Putamen (tissue), 1 donor: ENCODE measurements at places on chromosomes 5 and 9.

DNA sequence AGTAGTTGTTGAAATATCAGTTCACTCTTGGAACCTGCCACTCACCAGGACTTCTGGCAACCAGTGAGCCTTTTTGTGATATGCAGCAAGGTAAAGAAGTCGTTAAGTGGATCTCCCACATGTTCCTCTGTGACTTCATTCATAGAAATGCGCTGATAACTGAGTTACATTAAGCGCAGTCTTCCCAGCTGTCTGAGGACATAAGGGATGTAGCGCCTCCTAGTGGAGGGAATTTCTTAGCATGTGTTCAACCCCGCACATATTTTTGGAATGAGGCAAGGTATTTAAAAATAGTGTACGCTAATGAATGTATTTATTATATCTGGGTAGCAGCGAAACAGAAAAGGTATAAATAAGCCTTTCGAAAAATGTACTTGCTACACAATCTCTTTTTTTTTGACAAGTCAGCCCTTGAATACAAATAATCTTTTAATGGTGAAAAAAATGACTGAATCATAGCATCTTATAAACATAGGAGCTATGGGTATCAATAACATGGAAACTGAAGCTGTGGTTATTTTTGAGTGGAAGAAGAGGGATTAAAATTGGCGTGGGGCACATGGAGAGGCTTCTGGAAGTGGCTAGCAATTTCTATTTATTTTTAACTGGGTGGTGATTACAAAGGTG is 38.0 kb downstream of the PALM2AKAP2 start:
- DNase-seq: peak; percentile 82

DNA sequence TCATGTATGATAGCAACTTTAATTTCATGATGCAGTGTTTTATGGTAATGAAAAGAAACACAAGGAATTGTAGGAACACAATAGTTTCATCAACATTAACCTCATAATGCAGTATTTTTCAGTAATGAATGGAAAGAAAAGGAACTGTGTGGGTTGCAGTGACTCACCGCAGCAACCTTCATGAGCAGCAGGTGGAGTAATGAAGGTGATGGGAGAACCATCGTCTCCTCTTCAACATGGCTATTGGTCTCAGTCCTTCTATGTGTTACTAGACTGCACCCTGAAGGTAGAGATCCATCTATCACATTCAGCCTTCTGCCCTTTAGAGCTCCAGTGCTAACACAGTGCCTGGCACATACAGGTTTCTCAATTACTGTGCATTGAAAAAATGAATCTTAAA is 58.0 kb downstream of the TMEM215 start:
- no peak for DNase-seq

DNA sequence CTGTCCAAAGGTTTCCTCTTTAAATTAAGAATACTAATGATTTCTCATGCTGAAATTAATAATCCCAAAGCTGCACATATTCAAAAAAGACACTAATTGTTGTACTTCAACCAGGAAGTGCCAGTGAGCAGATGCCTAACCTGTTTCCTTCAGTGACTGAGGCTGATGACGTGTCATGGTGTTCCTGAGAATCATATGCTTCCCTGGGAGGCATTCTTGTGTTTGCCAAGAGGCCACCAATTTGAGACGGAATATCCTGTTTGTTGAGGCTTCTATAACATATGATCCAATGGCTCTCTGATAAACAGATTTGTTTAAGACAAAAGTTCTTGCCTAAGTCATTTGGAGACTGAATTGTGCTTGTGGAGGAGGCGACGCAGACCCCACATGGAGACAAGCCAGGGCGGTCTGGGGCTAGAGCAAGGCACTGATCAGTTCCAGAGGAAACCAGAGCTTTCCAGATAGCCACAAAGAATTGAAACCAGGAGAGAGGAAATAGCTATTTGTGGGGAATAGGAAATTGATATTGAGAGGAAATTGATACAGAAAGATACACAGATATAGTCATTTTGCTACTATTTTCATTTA is 66.4 kb upstream of the ZNF608 start:
- no peak for DNase-seq

DNA sequence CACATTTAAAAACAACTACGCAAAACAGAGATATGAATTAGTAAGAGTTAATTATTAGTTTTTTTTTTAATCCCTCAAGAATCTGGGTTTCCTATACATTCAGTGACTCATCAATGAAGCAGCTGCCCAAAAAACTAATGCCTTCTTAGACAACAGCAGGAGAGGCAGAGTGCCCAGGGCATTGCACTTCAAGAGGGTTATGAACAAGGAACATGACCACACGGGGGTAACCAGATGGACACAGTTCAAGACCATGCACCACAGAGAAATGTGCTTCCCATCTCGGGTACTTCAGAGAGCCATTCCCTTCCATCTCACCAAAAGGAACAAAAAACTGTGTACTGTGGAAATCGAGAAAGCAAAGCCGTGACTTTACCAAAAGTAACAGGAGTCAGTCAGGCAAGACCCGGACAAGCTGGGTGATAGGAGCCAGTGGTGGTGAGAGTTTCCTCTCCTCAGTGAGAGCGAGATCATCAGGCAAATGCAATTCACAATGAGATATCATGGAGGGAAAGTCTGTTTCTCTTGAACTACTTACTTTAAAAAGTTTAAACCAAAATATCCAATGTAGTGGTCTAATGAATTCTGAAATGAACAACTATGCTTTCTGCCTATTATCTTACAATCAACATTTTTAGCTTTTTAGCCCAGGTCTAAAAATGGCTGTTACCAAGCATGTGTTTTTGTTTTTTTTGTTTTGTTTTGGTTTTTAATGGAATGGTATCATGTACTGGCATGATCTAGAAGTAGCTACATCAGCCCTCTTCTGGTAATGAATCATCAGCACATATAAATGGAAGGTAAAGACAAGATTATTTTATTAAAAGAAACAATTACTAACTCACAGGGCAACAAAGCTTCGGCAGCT is 192.1 kb downstream of the TSSK1B start:
- no peak for DNase-seq

DNA sequence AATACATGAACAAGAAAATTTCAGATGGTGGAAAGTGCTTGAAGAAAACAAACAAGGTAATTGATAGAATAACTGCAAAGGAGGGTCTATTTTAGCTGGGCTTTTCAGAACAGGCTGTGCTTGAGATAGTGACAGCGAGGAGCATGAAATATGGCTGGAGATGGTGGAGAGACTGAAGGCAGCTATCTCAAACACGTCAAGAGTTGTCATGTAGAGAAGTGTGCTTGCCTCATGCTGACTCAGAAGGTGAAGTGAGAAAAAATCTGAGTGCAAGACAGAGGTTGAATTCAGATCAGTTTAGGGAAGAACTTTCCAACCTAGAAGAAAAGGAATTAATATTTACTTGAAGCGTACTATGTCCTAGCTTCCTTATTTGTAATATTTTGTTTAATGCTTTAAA is 115.5 kb upstream of the RANBP3L start:
- no peak for DNase-seq

DNA sequence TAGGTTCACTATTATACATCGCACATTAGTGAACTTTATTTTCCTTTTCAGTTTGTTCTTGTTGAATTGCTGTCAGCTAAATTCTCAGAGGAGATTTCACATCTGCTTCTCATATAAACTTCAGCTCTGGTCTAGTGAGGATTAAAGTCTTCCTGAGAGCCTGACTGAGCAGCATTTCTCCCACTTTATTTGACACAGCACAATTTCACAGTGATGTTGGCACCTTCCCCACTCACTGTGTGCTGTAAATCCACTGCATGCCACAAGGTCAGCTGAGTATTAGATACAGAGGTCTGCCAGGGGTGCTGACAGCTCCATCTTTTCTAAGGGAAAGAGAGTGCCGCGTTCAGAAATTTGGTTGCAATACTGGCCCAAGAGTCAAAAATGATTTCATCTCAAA is 567.4 kb downstream of the PRR16 start:
- DNase-seq: no peak

GRCh38 chr5:94661086-94661485 is 42.6 kb downstream of the SLF1 start:
- no peak for DNase-seq

DNA sequence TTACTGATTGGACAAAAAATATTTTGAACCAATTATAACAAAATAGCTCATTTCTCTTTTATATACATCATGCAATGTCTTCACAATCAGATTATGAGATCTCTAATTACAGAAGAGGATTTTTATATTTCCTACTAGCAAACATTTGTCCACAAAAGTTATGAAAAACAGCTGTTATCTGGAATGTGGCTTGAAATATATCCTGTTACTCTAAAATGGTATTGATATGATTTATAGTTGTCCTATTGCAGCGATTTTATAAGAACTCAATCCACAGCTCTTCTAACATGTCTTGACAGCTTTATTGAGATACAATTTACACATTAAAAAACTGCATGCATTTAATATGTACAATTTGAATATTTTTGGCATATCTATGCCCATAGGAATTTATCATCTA is 779.9 kb upstream of the ACO1 start:
- no peak for DNase-seq

DNA sequence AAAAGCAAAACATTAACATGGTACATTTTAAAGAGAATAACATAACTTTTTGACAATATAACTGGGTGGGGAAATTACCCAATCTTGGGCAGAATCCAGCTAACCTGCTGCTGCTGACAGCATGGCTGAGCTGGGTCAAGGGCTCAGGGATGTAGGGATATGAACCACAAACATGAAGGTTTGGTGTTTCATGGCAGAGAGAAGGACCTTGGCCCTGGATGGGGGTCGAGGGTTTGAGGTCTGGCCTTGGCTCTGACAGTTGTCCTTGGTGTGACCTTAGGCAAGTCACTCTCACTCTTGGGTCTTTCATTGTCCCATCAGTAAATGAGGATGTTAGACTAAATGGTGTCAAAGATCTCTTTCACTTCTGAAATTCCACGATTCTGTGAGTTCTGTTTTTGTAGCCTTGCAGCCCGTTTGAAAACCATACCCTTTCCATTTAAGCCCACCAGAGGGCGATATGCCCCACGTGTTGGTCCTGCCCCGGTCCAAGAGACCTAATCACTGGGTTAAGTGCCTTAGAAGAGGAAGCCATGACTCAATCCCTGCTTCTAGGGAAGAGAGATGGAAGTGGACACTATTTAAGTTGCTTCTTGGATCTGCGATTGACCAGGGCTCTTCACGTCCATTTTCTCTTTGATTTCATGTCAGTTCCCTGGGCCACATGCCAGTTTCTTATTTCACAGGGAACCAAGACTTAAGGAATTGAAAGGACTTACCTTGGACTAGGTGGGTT is 56.8 kb upstream of the TEX48 start:
- DNase-seq: peak; percentile 67

- DNase-seq: no peak
Measured at GRCh38 chr5:98779264-98779877, 5.9 kb downstream of the RGMB start.

DNA sequence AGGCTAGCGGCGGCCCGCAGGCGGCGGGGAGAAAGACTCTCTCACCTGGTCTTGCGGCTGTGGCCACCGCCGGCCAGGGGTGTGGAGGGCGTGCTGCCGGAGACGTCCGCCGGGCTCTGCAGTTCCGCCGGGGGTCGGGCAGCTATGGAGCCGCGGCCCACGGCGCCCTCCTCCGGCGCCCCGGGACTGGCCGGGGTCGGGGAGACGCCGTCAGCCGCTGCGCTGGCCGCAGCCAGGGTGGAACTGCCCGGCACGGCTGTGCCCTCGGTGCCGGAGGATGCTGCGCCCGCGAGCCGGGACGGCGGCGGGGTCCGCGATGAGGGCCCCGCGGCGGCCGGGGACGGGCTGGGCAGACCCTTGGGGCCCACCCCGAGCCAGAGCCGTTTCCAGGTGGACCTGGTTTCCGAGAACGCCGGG is 253 bp downstream of the SLC12A2 start:
- DNase-seq: no peak

DNA sequence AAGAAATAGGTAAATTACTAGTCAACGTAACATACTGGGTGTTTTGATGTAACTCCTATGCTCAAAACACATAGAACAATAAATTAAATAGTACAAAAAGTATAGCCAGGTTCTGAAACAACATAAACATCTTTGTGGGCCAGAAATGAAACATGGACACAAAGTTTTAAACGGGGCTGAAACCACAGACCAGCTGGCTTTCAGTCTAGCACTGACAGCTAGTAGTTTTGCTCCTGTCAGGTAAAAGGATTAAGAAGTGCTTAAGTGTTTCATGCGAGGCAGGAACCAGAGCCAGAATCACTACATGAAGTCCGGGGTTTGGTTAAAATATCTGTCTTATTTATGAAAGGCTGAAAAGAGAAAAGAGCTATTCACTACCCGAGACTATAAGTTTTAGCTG is 19.5 kb downstream of the DCAF10 start:
- no peak for DNase-seq

- no peak for DNase-seq
Measured at GRCh38 chr9:132755096-132755495, 84.8 kb downstream of the GTF3C4 start.

- no peak for DNase-seq
Measured at GRCh38 chr5:154761046-154761736, 6.0 kb downstream of the LARP1 start.

- DNase-seq: peak; percentile 89
Measured at GRCh38 chr5:80238778-80239679, 16.8 kb downstream of the SERINC5 start.

GRCh38 chr5:13945271-13945670 is 783 bp upstream of the DNAH5 start:
- DNase-seq: no peak

DNA sequence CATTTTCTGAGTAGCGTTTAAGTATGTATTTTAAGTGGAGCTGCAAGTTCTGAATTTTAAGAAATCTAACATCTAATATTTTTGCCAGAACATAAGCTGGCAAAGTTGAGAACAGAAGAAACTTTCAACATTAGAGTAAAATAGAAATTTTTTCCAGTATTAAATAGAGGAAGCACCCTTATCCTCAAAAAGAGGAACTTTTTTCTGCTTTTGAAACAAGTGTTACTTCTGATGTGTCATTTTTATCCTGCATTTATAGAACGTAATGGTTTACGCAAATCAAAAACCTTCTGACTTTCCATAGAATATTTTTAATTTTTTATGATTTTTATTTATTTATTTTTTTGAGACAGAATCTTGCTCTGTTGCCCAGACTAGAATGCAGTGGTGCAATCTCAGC is 21.8 kb downstream of the ZBED3 start:
- DNase-seq: no peak

DNA sequence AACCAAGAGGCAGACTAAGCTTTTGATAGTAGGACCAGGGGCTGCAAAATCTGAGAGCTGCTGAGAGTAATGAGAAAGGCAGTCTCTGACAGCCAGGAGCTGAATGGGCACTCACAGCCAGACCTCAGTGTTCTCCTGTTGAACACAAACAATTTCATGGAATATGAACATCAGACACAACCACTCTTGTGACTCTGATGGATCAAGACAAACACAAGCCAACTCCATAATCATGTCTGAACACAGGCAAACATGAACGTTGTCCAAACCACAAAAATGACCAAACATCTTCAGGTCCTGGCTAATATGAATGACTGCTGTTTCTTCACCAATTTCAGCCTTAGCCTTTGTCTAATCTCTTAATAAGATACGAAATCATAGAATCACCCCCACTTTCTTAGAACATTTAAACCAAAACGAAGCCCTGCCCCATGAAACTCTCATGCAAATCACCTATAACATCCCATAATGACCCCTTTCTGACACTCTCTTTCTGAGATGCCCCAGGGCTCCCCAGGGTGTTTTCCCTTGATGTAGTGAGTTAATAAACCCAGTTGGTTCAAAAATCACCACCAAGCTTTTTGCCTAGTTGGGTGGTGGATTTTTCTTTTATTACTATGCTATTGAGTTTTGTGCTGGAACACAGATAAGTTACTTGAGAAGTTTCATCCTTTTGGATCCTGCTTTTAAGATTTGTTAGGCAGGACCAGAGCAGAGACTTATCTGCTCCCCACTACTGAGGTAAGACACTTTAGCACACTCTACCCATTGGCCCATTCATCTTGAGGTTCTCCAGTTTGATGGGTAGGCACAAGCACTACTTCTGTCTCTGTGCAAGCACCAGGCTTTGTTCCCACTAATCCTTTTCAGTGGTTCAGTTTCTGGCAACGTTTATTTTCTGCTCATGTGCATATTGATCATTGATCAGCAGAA is 5.9 kb upstream of the ERAP2 start:
- DNase-seq: no peak
